ENCODE measurements at places on chromosomes 2 and 18.

DNA sequence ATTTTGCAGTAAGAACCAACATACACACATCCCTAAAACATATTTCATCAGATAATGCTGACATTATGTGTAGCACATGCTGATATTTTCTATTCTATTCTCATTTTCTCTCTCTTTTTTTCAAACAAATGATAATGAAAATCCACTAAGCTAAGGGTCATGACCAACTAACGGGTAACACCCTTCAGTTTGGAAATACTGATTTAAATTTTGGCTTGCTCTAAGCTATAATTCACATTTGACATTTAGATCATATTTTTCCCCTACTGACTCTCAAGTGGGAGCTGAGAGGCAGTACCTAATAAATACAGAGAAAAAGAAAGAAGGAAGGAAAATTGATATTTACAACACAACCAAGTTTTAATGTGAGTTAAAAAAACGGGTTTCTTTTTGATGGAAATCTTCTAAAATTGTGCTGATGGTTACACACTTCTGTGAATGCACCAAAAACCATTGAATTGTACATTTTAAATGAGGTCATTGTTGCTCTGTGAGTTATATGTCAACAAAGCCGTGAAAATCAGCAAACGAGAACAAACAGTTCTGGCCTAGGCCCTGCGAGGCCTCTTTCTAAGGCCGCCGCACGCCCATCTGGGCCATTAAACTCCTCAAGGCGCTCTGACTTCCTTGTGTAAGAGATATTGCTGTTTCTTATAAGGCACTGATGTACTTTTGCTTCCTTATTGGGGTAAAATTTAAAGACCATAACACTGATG is 124.2 kb downstream of the GALR1 start:
- no peak for DNase-seq

GRCh38 chr2:86397986-86398385 is 43.2 kb upstream of the KDM3A start:
- no peak for DNase-seq

DNA sequence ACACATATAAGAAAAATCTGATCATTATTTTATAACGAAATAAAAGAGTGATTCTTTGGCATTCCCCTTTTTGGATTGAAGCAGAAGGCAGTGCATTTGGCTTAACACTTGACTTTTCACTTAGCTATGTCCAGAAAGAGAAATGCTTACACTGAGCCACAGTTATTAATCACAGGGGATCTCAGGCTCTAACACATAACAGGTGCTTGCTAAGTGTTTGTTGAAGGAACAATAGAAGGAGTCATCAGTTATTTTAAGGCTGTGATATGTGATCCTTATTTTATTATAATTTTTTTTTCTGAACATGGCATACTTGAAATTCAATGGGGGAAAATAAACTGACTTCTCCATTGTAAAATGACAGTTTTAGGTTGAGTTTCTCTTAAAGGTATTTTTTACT is 209.5 kb downstream of the UBE2E3 start:
- no peak for DNase-seq

GRCh38 chr2:136482966-136483365 is 282.4 kb upstream of the THSD7B start:
- no peak for DNase-seq

DNA sequence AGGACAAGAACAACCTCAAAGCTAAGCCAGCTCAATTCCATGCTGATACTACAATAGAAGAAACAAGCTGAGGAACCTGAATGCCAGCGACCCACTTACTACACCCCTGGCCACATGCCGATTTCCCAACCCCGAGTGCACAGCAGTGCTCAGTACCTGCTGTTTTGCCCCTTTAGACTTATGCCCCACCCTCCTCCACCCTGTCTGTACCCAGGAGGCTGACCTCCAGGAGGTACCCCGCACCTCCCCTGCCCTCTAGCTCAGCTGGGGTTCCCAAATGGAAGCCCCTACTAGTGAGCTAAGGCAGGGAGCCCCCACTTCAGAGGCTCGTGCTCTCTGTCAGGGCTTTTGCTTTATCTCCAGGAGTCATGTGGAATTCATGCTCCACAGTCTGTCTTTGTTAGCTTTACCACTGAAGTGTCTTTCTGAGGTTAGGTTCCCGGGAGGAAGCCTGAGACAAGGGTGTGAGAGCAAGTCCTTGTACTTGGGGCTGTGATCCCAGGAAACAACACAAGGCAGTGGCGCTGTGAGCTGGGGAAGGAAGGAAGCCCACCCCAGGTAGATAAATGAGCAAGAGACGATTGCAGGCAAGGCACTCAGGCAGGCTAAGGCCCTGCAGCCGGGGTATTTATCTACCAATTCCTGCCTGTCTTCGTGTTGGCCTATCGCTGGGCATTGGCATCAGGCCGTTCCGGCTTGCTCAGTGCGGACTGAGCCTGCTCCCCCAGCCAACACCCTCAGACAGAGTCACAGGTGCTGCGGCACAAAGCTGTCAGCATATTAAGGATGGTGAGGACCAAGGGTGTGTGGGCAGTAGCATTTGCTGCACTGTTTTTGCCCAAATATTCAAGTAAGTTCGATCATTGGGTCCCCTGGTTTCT is 220.5 kb downstream of the CYP26B1 start:
- DNase-seq, result no peak

- no peak for DNase-seq
Measured at GRCh38 chr2:107801498-107801897, 25.2 kb upstream of the RGPD4 start.

GRCh38 chr2:64404002-64404731 is 49.8 kb upstream of the LGALSL start:
- no peak for DNase-seq

DNA sequence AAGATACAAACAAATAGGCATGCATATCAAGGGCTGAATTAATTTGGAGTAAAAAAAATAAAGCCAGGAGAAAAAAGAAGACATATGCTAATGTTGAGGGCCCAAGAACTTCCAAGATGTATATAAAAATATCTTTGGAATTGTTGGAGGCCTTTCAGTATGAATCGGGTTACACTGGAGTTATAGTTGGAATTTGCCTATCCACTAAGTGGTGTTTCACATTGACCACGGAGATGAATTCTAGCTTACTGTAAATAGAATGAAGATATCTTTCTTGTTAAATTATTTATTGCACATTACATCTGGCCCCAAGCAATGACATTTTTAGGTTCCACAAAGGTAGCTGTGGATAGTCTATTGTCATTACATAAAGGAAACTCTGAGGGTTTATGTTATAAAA is 38.5 kb upstream of the TRIB2 start:
- no peak for DNase-seq

DNA sequence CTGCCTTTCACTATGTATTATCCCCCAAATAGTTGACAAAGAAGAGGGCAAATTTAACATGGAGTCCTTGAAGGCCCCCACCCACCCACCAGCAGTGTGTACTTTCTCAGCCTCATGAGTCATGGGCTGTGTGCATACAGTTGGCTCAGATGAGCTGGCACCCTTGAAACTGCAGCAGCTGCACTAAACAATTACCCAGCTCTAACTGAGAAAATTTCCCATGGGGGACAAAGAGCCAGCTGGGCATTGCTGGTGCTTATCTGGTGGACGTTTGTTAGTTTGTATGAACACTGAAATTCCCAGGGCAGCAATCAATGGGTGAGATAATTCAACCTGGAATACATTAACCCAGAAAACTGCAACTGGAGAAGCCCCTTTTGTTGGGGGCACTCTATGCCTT is 131.7 kb downstream of the GCA start:
- no peak for DNase-seq

- no peak for DNase-seq
Measured at GRCh38 chr2:3487432-3487831, 31.9 kb downstream of the ADI1 start.
